ENCODE measurements at places on chromosomes 2 and 18. TPM values are rescaled to one million over a fixed set of nuclear protein-coding genes. Genes with fewer than 3 reads are reported as not detected.

SP5 gene
- total RNA-seq: not detected

GRHL1 gene
- 0.50 TPM for total RNA-seq

LAPTM4A gene
- total RNA-seq: 85.9 TPM

RIT2 gene
- total RNA-seq: not detected

MC2R gene
- total RNA-seq: not detected

OTOS gene
- not detected for total RNA-seq

IL36A gene
- total RNA-seq: not detected

ZNF521 gene
- total RNA-seq: 55.1 TPM

NEURL3 gene
- total RNA-seq: not detected

FOXD4L1 gene
- not detected for total RNA-seq

KIAA2012 gene
- total RNA-seq: not detected

IL1B gene
- total RNA-seq: 0.45 TPM

NETO1 gene
- 0.74 TPM for total RNA-seq

PLA2R1 gene
- total RNA-seq: 1.5 TPM

SCN7A gene
- total RNA-seq: 0.74 TPM

C2orf78 gene
- total RNA-seq: not detected

C1QL2 gene
- total RNA-seq: not detected

Data from bronchus fibroblast of lung (primary cell).